Activated T-helper 2 cell treated with anti-CD3 and anti-CD28 coated beads, Interferon-gamma antibody, Interleukin-2, Interleukin-4, amounts not matched to agents 10 μg/mL and 5 μg/mL and 100 μg/mL, durations not matched to agents 14 hours and 24 hours and 36 hours (primary cell): ENCODE measurements at places on chromosomes 1 and 21. TPM values are rescaled to one million over a fixed set of nuclear protein-coding genes. Genes with fewer than 3 reads are reported as not detected.

DNA sequence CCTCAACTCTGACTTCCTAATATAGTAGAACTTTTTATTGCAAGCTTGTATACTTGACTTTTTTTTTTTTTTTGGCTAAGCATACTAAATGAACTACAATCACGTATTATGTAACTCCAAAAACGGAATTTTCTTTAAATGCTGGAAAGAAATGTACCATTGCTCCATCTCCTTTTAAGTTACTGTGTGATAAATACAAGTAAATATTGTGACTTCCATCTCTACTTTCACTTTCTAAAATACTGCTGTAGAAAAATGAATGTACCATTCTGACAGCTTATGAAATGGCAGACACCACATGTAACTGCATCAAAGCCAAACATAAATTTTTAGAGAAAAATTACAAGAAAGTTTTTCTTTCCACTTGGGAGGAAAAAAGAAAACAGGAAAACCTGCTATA, 54.7 kb downstream of the ASH1L start:
- no peak for DNase-seq

GRCh38 chr1:228058949-228059633, 23.4 kb upstream of the ARF1 start:
- peak; percentile 28 for DNase-seq

OR6N1 gene
- total RNA-seq = not detected in 2 replicates

DNA sequence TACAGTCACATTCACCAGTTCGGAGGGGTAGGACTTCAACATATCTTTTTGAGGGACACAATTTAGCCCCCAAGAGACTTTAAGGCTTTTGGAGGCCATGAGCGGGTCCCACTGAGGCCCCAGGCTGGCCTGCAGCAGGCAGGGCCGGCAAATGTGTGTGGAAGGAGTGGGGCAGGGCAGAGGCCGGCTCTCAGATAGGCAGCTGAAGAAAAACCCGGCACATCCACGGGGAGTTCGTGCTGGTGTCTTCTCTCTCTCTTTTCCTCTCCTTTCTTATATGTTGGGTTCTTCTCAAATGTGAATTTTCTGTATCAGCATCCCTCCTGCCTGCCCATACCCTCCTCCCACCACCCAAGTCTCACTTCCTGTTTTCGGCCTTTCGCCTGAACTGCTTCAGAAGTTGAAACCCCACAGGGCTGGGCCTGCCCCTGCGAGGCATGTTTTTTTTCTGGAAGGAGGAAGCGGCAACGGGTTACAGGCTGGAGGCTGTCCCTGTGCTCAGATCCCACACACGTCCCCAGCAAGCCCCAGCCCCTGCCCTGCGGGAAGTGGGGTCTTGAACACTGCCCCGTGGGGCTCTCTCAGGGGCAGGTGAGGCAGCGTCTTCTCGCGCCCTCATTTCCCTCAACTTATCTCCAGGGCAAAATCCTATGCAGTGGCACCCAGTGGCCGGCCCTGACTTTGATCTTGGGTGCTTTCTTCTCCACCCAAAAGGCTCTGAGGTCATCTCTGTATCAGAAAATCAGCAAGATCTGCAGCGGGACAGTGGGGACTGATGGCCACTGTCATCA, 9.7 kb upstream of the UMODL1 start:
- DNase-seq = no peak

DNA sequence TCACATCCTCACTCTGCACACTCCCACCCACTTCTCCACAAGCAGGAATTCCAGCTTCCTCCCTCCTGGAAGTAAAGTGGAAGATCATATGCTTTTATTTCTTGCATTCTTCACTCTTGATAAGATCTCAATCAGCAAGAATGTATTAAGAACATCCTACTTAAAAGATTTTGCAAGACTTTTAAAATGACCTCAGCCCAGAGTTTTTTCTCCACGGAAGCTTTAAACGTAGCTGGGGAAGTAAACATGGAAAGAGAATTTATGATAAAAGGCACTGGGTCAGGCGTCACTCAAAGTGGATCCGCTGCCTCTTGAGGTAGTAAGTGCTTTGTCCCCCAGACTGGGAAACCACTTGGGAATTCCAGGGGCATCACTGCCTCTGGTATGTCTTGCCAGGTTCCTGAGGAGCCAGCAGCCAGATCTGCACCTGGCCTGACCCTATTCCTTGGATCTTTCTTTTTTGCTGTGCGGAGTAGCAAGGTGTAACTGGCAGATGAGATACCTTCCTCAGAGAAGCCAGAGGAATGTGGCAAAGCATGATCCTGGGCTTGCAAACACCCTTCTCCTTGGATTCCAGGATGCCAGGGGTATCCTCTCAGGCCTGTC, 33.9 kb downstream of the CDK18 start:
- no peak for DNase-seq

OXCT2 gene
- total RNA-seq = 5.5 and 5.6 TPM in 2 replicates

TRNP1 gene
- 0.85 and 0.89 TPM in 2 replicates for total RNA-seq

- no peak for DNase-seq
Measured at GRCh38 chr1:63969441-63969901, 195.7 kb downstream of the ROR1 start.

- no peak for DNase-seq
Measured at GRCh38 chr1:60988891-60989290, 93.5 kb upstream of the NFIA start.

- DNase-seq = no peak
Measured at GRCh38 chr21:16070207-16070651, 340.4 kb downstream of the USP25 start.

DNA sequence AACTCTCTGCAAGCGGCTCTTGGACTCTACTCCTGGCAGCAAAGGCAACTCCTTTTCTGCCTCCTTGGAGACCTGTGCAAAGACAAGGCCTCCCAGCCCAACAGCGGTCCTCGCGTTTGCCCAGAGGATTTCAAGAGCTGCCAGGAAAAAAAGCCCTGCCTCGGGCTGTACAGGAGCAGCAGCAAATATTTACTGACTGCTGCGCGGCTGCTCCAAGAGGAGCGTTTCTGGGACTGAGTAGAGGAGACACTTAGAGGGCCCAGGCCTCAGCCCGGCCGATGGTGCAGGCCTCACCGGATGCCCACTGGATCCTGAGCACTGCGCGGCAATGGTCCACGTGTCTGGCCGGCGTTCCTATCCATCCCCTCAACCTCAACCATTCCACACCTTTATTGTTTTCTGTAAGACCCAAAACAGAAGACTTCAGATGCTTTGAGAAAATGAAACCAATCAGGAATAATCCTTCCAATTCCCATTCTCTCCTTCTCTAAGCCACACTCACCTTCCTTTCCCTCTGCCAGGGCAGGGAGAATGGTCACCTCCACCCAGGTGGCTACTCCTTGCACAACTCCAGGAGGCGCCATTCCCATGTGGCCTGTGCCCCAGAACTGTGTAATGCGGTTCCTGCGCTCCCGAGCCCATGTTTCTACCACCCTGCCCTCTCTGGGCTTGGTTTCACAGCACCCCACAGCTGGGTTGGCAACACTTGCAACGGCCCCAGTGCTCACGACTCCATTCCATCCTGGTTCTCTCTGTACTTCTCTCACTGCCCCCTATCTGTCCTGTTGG, 215.8 kb downstream of the TRABD2B start:
- DNase-seq = no peak

DNA sequence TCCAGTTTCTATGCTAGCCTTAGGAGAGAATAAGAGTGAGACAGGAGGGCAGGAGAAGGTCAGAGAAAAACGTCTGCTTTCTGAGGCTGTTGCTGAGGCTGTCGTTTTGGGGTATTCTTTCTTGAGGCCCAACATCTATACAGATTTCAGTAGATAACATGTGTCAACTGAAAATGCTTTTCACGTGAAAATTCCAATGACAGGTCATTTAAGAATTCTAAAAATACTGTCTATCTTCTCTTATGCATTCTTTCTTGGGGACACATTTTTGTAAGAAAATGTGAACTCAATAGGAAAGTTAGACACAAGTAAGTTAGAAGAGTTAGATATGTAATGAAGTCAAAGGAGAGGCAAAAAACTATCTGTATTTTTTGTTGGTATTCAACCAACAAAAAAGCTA, 150.8 kb downstream of the TGFB2 start:
- no peak for DNase-seq
